ENCODE measurements at places on chromosomes 2 and 18.

GRCh38 chr2:71682341-71682740, 229.0 kb downstream of the DYSF start:
- DNase-seq, result no peak

GRCh38 chr2:67272195-67272594, 124.9 kb upstream of the ETAA1 start:
- DNase-seq, result no peak

DNA sequence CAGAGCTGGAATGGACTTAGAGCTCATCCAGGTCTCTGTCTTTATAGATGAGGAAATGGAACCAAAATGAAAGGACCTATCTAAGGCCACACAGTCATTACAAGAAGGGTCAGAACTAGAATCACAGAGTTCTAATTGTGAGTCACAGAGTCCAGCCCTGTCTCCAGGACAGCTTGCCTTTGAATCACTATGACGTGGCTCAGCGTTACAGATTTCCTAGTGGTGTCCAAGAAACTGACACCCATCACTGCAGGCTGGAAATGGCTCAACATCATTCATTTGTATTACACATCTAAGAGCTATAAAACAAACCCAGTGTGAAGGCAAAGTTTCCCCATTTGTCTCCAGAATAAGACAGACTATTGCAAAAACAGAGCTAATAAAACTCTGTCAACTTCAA, 164.3 kb upstream of the SIX2 start:
- DNase-seq, result peak; percentile 75

GRCh38 chr18:8300751-8301410, 308.4 kb upstream of the RAB12 start:
- no peak for DNase-seq

DNA sequence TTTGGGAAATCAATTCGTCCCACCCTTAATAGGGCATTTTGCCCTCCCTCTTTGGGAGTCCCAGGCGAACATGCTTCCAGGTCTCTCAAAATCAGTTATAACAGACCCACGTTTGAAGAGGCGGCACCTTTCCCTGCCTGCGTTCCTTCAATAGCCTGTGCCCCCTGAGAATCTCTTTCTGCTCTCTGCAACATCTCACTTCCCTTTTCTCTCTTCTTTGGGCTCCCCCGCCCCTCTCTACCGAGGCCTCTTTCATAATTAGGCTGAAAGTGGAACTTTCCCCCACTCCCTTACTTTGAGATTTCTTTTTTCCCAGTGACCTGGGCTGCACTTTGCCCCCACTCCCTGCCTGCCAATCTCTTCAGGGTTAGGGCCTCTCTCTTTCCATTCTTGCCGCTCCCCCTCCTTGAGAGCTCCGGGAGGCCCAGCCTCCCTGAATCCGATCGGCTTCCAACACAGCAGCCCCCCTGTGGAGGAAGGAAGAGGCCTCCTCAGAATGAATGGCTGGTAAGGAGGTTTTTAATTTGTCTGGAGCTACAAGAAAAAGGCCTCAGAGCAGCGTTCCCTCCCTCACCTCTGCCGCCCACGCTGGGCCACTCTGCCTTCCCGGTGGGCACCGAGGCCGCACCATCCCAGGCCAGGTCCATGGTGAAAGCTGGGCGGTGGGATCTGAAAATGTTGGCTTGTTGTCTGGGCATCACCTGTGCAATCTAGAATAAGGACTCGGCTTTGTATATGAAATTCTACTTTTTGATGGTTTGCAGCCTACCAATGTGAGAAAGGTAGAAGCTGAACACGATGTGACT, 162.6 kb upstream of the SIX3 start:
- no peak for DNase-seq

DNA sequence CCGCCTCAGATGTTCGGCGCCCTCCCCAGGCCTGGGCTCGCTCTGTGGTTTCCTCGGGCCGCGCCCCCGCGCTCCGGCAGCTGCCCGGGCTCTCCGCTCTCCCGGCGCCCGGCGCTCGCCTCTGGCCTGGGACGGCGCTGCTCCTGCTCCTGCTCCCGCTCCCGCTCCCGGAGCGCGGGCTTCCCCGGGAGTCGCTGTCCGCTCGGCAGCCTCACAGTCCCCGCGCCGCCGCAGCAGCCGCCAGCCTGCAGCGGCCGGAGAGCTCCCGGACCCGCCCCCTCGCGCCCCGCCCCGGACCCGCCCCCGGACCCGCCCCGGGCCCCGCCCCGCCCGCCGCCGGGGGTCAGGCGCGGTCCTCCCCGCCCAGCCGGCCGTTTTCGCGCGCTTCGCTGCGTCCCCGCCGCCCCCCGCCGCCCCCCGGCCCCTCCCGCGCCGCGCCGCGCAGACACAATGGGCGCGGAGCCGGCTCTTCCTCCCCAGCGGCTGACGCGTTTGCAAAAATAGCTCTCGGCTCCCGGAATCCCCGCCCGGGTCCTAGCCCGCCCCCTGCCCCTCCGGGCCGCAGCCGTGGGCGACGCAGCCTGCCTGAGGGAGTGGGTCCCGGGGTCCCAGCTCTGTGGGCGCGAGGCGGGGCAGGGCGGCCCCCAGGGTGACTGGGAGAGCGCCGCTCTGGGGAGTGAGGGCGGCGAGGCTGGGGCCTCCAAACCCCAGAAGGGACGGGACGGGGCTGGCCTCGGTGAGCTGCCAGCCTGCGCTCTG, at the start of gene ARL4C:
Gene ARL4C, minus strand, starts transcription at position 247 of the 759 bp plus-strand sequence. CDS start 495 bp downstream, outside the sequence.
- DNase-seq, result peak; percentile 91

DNA sequence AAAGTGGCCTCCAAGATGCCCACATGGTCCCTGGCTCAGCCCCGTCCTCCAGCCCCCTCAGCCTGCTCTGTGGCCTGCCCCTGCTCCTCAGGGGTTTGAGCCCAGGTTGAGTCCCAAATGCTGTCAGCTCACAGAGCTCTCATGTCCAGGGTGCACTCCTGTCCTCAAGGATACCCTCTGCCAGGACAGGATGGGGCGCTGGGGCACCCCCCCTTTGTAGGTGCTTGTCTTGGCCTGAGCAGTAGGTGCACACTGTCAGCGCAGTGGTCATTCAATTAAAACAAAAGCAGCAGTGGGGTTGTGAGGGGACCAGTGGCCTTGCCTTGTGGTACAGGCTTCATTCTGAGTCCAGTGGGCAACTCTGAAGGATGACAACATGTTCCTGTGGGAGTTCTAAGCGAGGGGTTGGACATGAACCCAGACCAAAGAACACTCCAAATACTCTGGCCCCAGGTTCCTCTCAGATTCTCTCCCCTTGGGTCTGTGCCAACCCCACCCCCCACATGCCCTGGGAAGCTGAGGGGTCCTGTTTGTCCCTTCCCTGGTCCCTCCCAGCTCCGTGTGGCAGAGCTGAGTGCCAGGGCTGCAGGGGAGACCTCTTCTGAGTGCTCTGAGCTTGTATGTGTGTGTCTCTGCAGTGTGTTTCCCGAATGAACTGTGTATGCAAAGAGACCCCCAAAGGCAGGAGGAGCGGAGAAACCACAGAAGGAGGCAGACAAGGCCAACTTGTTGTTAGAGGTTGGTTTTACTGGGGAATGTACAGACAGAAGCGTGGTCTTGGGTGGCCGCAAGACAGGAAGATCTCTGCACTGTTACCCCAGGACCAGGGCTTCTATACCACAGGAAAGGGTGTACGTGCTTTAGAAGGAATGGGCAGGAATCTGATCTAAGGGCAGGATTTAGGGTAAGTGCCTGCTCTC, 155.6 kb upstream of the HS6ST1 start:
- no peak for DNase-seq

- DNase-seq, result peak; percentile 65
Observed at GRCh38 chr2:219736209-219736608, 108.8 kb downstream of the SLC4A3 start.

GRCh38 chr2:24919506-24920097, 435 bp downstream of the ADCY3 start:
- DNase-seq, result peak; percentile 76

DNA sequence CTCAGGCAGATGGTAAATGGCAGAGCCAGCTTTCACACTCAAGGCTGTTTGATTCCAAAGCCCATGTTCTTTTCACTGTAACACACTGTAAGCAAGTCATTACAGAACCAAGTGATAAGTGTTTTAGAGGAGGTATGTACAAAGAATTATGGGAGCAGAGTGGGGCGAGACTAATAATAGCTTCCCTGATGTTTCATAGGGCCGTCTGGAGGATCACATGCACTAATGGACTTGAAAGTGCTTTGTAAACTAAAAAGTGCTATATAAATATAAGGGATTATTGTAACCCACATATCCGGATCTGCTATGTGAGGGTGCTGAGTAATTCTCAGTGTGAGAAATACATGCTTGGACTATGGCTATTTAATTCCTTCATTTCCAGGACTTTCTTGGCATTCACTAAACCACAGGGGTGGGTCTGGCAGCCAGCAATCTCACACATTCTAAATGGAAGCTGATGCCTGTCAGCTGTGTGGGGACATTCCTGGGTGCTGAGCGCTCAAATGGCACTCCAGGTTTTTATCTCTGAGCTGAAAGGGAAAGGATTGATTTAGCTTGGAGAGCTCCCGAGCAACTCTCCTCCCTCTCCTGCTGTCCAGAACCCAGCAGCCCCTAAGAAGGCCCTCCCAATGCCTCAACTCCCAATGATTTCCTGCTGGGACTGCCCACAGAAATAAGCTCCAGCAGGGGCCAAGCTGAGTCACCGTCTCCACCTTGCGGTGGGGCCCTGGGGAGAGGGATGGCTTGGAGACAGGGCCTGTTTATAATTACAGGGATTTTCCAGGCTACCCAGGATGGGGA, 222.8 kb downstream of the SOX11 start:
- DNase-seq, result peak; percentile 12

DNA sequence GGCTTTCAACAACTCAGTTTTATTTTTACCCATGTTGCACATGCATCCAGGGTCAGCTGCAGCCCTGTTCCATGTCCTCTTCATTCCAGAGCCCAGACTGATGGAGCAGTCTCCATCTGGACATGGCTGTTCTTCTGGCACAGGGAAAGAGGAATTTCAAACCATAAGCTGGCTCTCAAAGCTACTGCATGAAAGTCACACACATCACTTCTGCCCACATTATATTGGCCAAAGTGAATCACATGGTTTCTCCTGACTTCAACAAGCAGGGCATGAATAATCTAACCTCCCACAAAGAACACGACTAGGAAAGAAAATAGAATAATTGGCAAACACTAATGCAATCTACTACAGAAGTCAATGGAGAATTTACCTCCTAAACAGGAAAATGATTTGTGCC, 94.2 kb downstream of the FTCDNL1 start:
- DNase-seq, result no peak

DNA sequence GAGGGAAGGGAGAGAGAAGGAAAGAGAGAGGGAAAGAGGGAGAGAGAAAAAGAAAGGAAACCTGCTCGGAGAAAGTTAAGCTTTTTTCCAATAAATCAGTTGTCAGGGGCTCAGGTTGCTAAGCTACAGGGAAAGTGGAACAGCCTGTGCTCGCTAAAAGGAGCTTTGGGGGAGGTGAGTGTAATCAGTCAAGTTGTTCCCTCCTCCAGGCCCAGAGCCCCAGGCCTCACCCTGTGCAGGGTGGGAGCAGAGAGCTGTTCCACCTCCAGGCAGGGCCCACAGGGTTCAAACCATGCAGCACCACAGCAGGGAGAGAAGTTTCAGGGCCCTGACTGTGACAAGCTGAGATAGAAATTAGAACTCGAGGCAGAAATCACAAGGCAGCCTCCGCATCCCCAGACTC, 56.4 kb upstream of the PPP1CB start:
- DNase-seq, result no peak

DNA sequence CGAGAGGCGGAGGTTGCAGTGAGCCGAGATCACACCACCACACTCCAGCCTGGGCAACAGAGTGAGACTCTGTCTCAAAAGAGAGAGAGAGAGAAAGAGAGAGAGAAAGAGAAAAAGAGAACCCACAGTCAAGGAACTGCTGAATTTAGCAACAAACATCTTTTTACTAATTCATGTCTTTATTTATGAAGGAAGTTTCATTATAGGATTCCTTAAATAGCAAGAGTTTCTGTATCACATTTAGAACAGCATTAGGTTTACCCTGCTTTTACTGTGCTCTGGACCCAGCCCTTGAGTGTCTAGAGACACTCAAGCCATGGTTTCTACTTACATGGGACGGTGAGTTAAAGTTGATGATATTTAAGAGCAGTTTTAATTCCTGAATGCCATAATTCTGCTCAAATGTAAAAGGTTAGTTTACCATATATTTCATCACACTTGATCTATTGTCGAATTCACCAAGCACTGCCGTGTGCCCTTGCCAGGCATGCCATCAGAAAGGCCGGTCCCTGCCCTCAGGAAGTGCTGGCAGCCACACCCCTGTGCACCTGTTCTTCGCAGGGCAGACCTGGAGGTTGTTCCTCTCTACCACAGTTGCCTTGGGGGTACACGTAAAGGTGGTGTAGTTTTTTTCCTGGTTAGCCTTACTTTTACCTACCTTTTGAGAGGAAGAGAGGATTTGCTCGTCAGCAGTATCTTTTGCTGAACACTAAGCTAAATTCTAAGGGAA, 153.3 kb downstream of the LDLRAD4 start:
- no peak for DNase-seq

GRCh38 chr18:3669376-3669775, 219.4 kb downstream of the TGIF1 start:
- DNase-seq, result no peak

GRCh38 chr2:149422991-149423338, 92.6 kb downstream of the LYPD6 start:
- no peak for DNase-seq

GRCh38 chr2:205338156-205338555, 344.1 kb upstream of the NRP2 start:
- DNase-seq, result no peak

GRCh38 chr2:236688563-236689392, 119.2 kb downstream of the ACKR3 start:
- DNase-seq, result no peak

DNA sequence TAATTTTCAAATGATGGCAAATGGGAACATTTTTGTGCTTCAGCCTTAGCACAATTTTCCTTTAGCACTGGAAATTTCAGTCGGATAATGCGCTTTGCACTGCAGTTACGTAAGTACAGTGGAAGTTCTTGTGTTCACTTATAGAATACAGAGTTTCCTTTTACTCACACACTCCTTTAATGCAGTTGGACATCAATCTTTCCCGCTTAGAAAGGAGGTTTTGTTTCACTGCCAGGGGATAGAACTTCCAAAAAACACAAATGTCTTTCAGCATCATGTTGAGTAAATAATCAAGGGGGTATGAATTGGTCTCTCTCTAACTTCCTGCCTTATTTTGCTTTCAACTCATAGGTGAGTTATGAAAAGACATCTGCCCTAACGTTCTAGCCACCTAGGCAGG, 63.2 kb downstream of the TGFA start:
- DNase-seq, result no peak

DNA sequence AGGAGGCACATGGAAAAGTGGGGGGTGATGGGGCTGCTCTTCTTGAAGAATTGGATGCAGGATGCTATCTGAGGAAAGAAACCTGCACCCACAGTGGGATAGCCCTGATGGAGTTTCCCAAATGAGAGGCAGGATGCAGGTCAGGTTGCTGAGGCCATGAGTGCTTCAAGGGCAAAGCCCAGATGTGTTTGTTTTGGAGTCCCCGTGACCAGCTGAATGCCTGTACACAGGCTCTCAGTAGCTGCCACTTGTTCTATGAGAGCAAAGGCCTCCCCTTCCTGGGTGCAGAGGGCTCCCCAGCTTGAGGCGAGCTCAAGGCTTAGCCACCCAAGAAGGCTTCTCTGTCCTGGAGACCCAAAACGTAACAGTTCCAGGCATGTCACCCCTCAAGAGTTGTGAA, 192.7 kb downstream of the SEPTIN10 start:
- no peak for DNase-seq

GRCh38 chr18:10424585-10425307, 29.7 kb upstream of the APCDD1 start:
- no peak for DNase-seq

GRCh38 chr2:128322715-128323554, 4.3 kb upstream of the HS6ST1 start:
- no peak for DNase-seq
